ENCODE measurements at places on chromosomes 6 and 20. TPM values are rescaled to one million over a fixed set of nuclear protein-coding genes. Genes with fewer than 3 reads are reported as not detected.

- peaks cover 48% of the 10 kb centered on the region for H3K36me3 ChIP-seq
- DNase-seq: no peak
- H3K27me3 ChIP-seq: no peaks in the 10 kb centered on the region
- H3K4me3 ChIP-seq: no peak overlapping the region
Observed at GRCh38 chr6:151387175-151387970, 4.0 kb downstream of the ZBTB2 start.

DNA sequence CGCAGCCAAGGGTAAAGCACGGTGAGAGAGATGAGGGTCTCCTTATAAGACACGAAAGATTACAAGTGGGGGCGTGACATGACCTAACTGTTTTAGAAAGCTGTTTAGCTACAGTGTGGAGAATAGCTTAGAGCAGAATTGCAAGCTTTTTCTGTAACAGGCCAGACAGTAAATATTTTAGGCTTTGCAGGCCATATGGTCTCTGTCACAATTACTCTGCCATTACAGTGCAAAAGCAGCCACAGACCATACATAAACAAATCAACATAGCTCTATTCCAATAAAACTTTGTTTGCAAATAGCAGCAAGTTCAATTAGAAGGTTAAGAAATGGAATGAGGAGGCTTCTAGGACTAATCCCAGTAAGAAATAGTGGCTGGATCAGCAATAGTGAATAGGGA, 16.8 kb downstream of the PGM3 start:
- DNase-seq: no peak
- no peak overlapping the region for H3K4me3 ChIP-seq
- H3K27me3 ChIP-seq: no peaks in the 10 kb centered on the region
- peaks cover 35% of the 10 kb centered on the region for H3K36me3 ChIP-seq
- no peak overlapping the region for H3K27ac ChIP-seq

DNA sequence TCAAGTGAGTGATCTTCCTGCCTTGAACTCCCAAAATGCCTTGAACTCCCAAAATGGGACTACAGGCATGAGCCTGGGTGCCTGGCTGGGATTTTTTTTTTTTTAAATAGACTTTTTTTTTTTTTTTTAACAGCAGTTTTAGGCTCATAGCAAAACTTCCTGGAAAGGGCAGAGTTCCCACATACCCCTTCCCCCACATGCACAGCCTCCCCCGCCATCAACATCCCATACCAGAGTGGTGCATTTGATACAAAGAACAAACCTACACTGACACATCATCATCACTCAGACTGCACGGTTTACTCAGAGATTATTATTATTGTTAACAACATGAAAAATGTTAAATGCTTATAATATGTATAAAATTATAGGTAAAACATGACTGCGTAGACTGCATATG, 26.0 kb downstream of the UQCC1 start:
- H3K27me3 ChIP-seq: no peaks in the 10 kb centered on the region
- peaks cover 4% of the 10 kb centered on the region for H3K4me1 ChIP-seq

GRCh38 chr20:32702706-32703425, 29.1 kb upstream of the C20orf203 start:
- peaks cover 49% of the 10 kb centered on the region for H3K36me3 ChIP-seq
- H3K27ac ChIP-seq: no peak overlapping the region
- no peaks in the 10 kb centered on the region for H3K27me3 ChIP-seq

- no peaks in the 10 kb centered on the region for H3K36me3 ChIP-seq
- peaks cover 34% of the 10 kb centered on the region for H3K27me3 ChIP-seq
- no peak for DNase-seq
- no peak overlapping the region for H3K4me3 ChIP-seq
Observed at GRCh38 chr6:170429450-170429849, 122.9 kb downstream of the FAM120B start.

- no peaks in the 10 kb centered on the region for H3K4me1 ChIP-seq
- no peak for DNase-seq
- no peak overlapping the region for H3K4me3 ChIP-seq
- H3K27me3 ChIP-seq: peaks cover 7% of the 10 kb centered on the region
- H3K27ac ChIP-seq: no peak overlapping the region
Observed at GRCh38 chr6:71490876-71491275, 202.3 kb downstream of the OGFRL1 start.

GRCh38 chr6:30885481-30885998, 1.2 kb downstream of the DDR1 start:
- no peak for DNase-seq
- H3K4me1 ChIP-seq: peaks cover 31% of the 10 kb centered on the region
- peak overlapping the region; percentile 73 for H3K4me3 ChIP-seq
- H3K27ac ChIP-seq: no peak overlapping the region
- H3K27me3 ChIP-seq: peaks cover 10% of the 10 kb centered on the region

DNA sequence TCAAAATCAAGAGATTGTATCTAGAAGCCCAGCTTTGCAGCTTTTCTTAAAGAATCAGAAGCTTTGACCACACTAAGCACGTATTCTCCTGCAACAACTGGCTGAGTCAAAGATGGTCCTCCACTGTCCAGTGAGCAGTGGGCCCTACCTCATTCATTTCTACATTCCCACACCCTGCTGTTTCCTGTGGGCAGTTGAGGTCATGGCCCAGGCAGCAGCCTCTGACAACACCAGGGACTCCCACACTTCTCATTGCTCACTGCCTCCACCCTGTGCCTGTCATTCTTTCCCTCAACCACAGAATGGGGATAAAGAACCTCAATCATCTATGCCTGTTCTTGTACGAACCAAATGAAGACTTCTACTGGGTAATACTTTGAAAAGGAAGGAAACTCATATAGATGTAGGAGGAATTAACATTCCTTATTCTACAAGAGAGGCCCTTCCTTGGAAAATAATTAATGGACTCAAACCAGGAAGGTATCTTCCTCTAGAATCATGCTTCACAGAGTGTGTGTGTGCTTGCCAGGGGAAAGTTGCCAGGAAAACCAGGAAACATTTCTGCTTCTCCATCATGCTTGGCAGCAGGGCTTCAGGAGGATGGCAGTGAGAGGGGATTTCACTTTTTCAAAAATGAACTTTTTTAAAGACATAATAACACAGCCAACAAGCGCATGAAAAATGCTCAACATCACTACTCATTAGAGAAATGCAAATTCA, 191.7 kb upstream of the RIN2 start:
- no peaks in the 10 kb centered on the region for H3K36me3 ChIP-seq
- peaks cover 2% of the 10 kb centered on the region for H3K27me3 ChIP-seq
- no peak overlapping the region for H3K27ac ChIP-seq
- DNase-seq: no peak

DNA sequence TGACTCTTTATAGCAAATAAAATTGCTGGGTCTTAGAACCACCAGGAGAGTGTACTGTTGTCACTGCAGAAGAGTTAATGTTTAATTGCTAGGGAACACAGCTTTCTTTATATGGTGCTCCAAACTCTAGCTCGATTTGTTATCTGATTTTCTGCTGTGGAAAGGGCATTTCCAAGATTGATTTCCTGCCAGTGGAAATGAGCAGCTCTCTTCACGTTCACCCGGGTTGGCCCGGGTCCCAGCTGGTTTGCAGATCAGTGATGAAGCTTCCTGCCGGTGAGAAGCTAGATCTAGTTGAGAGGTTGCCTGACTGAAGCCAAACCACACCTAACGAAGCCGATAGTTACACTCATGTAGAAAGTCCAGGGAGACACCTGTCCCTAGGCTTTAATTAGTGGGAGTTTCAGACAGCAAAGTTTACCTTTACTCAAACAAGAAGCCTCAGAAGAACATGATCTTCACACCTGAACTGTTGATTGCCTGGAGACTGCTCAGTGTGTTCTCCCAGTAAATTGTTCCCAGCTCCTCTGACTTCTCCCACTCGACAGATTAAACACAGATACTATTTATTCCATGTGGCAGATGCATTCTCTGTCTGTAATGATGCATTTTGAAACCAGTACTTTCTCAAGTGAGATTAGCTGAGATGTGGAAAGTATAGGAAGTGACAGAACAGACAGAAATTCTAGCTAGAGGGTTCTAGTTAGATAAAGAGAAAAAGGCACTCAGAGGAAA, 27.8 kb downstream of the PAQR8 start:
- H3K27ac ChIP-seq: peak overlapping the region; percentile 96
- H3K27me3 ChIP-seq: no peaks in the 10 kb centered on the region
- peak overlapping the region; percentile 73 for H3K4me3 ChIP-seq

GRCh38 chr6:133999305-133999704, 46.3 kb downstream of the TBPL1 start:
- no peaks in the 10 kb centered on the region for H3K36me3 ChIP-seq
- no peak overlapping the region for H3K27ac ChIP-seq
- no peak for DNase-seq
- no peaks in the 10 kb centered on the region for H3K4me1 ChIP-seq
- H3K27me3 ChIP-seq: peaks cover 16% of the 10 kb centered on the region
- no peak overlapping the region for H3K4me3 ChIP-seq

DNA sequence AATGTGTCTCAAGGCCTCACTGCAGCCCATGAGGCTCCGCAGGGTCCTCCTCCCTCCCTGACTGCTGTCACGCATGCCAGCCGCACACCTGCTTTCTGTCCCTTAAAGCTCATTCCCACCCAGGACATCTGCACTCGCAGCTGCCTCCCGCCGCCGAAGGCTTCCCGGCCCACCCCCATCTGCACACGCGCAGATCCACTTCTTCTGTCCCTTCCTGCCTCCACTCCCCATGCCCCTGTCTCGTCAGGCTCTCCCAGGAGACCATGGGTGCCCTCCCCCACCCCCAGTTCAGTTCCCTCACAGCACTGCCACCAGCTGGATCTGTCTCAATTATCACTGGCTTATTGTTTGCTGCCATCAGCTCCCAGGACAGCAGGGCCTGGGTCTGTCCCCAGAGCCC, 63.0 kb downstream of the RIPOR3 start:
- no peaks in the 10 kb centered on the region for H3K36me3 ChIP-seq
- DNase-seq: no peak
- no peak overlapping the region for H3K27ac ChIP-seq
- no peaks in the 10 kb centered on the region for H3K27me3 ChIP-seq

DNA sequence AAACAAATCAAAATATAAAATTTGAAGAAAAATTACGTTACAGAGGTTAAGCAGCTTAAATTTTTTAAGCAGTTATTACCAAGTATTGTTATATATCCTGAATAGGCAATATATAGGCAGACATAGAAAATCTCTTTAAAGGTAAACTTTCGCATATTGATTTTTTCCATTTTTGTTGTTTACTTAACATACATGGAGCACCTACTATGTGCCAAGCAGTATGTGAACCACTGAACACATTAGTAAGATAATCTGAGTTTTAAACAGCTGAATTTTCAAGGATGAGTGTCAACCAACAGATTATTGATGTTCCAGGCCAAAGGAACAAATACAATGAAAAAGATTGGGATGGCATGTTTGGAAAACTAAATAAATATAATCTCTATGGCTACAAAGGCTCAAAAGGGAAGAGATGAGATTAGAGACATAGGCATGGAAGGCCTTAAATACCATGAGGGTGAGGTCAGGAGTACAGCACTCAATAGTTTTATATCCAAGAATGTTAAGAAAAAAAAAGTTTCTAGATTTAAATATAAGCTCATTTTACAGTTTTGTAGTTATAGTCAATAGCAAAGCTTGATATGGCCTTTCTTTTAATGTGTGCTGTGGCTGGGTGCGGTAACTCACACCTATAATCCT, 277.5 kb downstream of the PTPRK start:
- H3K36me3 ChIP-seq: peaks cover 2% of the 10 kb centered on the region
- no peak overlapping the region for H3K4me3 ChIP-seq
- no peak overlapping the region for H3K27ac ChIP-seq
- H3K4me1 ChIP-seq: peaks cover 21% of the 10 kb centered on the region
- no peak for DNase-seq

DNA sequence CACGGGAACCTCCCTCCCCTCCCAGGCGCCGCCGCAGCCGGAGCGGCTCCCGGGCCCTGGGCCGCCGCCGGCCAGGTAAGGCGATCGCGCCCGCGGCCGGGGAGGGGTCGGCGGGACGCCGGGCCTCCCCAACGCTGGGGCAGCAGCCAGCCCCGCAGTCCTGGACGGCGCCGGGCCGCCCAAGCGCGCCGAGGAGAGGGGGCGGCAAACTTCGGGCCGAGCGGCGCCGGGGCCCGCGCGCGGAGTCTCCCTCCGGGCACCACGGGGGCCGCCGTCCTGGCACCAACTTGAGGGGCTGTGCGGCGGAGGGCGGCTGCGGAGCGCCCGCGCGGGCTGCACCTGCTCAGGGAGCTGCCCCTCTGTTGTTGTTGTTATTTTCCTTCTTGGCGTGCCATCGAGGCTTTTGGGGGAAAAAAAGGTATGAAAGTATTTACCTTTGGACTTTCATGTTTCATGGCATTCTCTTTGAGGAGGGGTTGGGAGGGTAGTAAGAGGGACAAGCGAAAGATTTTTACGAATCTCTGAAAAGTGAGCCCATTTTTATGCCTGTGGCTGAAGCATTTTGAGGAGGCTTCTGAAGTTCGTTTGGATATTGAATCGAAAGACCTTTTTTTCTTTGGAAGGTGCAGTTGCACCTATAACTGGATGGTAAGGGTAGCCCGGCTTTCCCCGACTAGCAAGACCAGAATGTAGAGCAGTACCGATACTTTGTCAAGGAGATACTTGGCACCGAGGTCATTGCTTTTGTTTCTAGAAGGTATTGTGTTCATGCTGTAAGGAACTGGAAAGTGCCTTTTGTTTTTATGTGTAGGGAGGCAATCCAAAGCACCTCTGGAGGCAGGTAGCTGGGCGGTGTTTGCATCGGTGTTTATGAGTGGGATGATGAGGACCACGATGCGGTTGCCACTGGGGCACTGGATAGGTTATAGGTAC, at the start of gene RNF182:
Gene RNF182 (plus strand): TSS at position 4 of the 933 bp plus-strand sequence. CDS start 52,168 bp downstream, outside the sequence.
- DNase-seq: no peak
- H3K4me1 ChIP-seq: peaks cover 14% of the 10 kb centered on the region
- peaks cover 2% of the 10 kb centered on the region for H3K36me3 ChIP-seq
- peaks cover 58% of the 10 kb centered on the region for H3K27me3 ChIP-seq

GRCh38 chr6:72855471-72855870, 233.6 kb downstream of the KCNQ5 start:
- H3K4me1 ChIP-seq: no peaks in the 10 kb centered on the region
- no peaks in the 10 kb centered on the region for H3K27me3 ChIP-seq
- no peak overlapping the region for H3K27ac ChIP-seq
- no peaks in the 10 kb centered on the region for H3K36me3 ChIP-seq
- no peak for DNase-seq
- no peak overlapping the region for H3K4me3 ChIP-seq

DNA sequence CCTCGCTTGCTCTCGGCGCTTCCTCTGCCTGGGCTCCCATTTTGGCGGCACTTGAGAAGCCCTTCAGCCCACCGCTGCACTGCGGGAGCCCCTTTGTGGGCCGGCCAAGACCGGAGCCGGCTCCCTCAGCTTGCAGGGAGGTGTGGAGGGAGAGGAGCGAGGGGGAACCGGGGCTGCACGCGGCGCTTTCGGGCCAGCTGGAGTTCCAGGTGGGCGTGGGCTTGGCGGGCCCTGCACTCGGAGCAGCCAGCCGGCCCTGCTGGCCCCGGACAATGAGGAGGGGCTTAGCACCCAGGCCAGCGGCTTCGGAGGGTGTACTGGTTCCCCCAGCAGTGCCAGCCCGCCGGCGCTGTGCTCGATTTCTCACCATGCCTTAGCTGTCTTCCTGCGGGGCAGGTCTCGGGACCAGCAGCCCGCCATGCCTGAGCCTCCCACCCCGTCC, 10.2 kb upstream of the SRPK1 start:
- no peak overlapping the region for H3K27ac ChIP-seq
- peaks cover 3% of the 10 kb centered on the region for H3K36me3 ChIP-seq

The C6orf47 gene
- total RNA-seq: 23.8 TPM

The SMLR1 gene
- not detected for total RNA-seq

The CLIC5 gene
- total RNA-seq: 2.2 TPM

The RAET1G gene
- total RNA-seq: not detected

The MAP7 gene
- 0.31 TPM for total RNA-seq

The DEFB124 gene
- total RNA-seq: not detected

The IL17F gene
- not detected for total RNA-seq

The COL10A1 gene
- total RNA-seq: not detected

The SLC12A5 gene
- total RNA-seq: 1.3 TPM

Measured in activated CD8-positive, alpha-beta T cell treated with anti-CD3 and anti-CD28 coated beads, Interleukin-2, amount 10 ng/mL, durations not matched to agents 7 days and 5 days (primary cell).